ENCODE measurements at places on chromosomes 7 and 10.

- no peak for DNase-seq
Observed at GRCh38 chr10:71216751-71217265, 4.4 kb downstream of the UNC5B start.

DNA sequence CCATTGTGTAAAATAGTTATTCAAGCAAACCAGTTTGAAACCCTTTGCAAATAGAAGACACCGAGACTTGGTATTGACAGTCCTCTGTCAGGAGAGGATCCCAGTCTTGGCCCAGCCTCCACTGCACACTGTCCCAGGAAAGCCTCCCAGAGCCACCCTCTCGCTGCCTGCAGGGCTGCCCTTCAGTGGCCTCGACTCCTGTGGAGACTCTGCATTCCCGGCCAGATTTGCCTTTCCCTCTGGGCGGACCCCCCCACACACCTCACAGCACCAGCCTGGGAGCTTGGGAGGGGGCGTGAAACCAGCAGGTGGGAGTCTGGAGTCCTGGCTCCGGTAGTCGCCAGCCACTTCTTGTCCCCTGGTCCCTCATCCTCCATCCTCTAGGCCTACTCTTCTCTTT lies 48.7 kb downstream of the GRK5 start:
- no peak for DNase-seq

GRCh38 chr10:93346108-93346507 lies 136.0 kb downstream of the MYOF start:
- no peak for DNase-seq

- no peak for DNase-seq
Observed at GRCh38 chr7:78953090-78953489, 500.4 kb downstream of the MAGI2 start.

Data from activated naive CD4-positive, alpha-beta T cell treated with Interleukin-2 at 50 U/mL for 16 hours (primary cell).